Lung (tissue), 17 donors: ENCODE measurements at places on chromosomes 11 and 22. TPM values are rescaled to one million over a fixed set of nuclear protein-coding genes. Genes with fewer than 3 reads are reported as not detected.

DNA sequence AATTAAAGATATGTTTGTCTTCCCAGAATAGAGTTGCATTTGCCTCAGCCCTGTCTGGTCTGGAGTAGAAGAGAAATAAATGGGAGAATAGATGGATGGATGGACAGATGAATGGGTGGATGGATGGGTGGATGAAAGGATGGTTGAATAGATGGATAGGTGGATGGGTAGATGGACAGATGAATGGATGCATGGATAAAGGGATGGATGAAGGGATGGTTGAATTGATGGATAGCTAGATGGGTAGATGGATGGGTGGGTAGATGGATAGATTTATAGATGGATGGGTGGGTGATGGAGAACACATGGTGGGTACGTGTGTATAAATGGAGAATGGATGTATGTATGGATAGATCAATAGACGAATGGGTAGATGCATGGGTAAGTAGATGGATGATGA, 8.5 kb downstream of the CRYBB1 start:
- DNase-seq, result no peak

- DNase-seq, result no peak
These were observed 356.9 kb upstream of the CCDC90B start for GRCh38 chr11:83643115-83643514.

- no peak for DNase-seq
These were observed 22.8 kb upstream of the GUCY1A2 start for GRCh38 chr11:107041088-107041444.

The TMEM223 gene
- total RNA-seq, result 15.6 TPM
